ENCODE measurements at places on chromosomes 7 and 10. TPM values are rescaled to one million over a fixed set of nuclear protein-coding genes. Genes with fewer than 3 reads are reported as not detected.

EPHB6 gene
- total RNA-seq: 17.7 TPM

TSPAN12 gene
- 14.3 TPM for total RNA-seq

STK31 gene
- total RNA-seq: 0.94 TPM

- DNase-seq: no peak
Observed at GRCh38 chr7:73799282-73800141, 29.4 kb upstream of the CLDN3 start.

DNA sequence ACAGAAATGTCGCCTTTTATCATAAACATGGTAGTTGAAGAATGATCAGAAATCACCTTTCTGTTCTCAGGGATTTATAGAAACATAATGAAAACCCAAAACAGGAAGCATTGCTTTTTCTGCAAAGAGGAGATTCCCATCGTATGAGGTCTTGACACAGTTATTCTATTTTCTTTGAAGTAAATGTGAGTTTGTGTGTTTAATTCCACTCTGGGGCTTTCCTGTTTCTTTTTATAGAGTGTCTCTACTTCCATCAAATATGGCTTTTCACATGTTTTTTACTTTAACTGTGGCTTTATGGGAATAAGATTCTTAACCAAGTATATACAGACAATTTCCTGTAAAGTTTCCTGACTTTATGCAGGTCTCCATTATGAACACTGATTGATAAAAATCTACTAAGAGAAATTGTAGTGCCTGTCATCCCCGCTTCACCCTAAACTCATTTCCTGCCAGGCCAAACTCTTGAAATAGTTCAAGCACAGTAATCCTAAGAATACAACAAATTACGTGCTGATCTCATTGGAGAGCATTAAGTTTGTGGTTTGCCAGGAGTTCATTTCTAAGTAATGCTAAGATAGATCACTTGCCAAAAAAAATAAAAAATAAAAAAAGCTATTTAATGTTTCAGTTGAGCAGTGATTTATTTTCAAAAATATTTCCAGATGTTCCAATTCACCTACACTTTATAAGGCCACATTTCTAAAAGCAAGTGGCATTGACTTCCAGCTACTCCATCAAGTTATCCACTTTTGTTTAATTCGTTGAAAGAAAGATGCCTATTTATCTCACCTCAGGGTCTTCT lies 52.2 kb upstream of the SEC61G start:
- DNase-seq: no peak

GRCh38 chr7:99146979-99147378 lies 3.1 kb upstream of the SMURF1 start:
- DNase-seq: no peak

- DNase-seq: no peak
Observed at GRCh38 chr7:28528899-28529298, 116.6 kb downstream of the CREB5 start.

All from aorta (tissue), 5 donors.